Right kidney (tissue), 9 donors: ENCODE measurements at places on chromosomes 2 and 18.

DNA sequence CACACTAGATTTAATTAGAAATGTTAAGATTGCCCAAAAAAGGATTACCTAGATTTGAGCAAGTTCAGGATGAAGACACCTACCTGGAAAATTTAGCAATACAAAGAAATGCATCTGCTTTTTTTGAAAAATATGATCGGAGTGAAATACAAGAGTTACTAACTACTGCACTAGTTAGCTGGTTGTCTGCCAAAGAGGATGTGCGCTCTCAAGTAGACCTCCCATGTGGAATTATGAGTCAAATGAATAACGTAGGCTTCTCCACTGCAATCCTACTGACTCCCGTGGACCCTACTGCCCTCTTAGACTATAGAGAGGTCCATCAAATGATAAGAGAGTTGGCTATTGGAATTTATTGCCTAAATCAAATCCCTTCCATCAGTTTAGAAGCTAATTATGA, 2.0 kb downstream of the ANKAR start:
- DNase-seq, result no peak

GRCh38 chr2:43939695-43940256, 56.0 kb downstream of the LRPPRC start:
- no peak for DNase-seq

- peak; percentile 33 for DNase-seq
These were observed 15.2 kb upstream of the PLEKHM3 start for GRCh38 chr2:208040199-208041171.

DNA sequence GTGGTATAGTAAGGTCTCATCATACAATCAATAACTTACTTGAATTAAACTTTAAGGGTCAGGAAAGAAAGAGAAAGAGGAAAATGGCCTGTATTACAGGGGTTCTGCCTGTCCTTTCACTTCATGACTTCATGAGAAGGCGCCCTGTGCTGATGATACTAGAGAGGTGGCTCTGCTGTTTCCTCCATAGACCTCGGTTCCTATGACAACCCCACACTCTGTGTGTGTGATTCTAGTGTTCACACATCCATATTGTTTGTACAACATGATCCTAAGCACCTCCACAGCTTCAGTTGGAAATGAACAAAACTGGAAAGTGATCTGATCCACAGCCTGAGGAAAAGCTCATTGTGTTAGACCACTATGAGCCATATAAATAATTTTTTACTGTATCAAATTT, 7.0 kb upstream of the REEP1 start:
- DNase-seq, result no peak

DNA sequence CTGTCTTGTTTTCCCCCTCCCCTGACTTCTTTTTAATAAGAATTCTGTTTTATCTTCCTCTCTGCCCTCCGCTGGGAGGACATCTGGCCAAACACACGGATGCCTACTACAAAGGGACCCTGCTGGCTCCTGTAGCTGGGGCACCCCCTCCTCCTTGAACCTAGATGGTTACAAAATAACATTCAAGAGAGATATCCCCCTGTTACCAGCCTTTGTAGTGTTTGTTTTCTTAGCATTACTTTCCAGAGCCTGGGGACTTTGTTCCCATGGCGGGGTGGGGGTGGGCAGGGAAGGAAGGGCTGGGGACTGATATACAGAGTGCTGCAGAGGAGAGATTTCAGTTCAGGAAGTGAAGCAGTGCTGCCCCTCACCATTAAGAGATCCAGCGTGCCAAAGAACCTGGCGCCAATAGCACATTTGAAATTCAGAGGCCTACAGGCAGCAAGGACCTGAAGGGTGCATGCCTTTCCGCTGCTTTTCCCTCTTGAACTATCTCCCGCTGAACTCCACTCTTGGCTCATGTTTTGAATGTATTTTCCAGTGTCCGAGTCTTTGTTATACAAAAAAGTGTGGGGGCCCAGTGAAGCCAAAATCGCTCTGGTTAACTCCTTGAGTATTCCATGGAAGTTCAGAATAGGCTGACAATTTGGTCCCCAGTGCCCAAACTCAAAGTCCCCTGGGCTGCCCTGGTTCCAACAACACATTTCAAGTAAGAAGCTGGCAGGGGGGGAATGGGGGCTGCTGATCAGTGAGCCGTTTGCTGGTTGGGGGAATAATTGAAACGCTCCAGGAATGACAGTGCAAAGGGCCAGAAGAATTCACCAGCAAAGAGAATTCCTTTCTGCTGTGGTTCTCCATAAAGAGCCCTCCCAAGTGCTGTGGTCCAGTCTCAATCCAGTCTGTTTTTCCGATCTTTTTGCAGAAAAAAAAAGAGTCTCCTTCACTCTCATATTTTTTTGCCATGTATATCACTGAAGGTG, 94.8 kb upstream of the THOC1 start:
- peak; percentile 48 for DNase-seq

- DNase-seq, result no peak
These were observed 128.8 kb upstream of the DLX2 start for GRCh38 chr2:172231508-172231907.

GRCh38 chr2:224217962-224218347, 178.9 kb upstream of the SERPINE2 start:
- DNase-seq, result no peak

DNA sequence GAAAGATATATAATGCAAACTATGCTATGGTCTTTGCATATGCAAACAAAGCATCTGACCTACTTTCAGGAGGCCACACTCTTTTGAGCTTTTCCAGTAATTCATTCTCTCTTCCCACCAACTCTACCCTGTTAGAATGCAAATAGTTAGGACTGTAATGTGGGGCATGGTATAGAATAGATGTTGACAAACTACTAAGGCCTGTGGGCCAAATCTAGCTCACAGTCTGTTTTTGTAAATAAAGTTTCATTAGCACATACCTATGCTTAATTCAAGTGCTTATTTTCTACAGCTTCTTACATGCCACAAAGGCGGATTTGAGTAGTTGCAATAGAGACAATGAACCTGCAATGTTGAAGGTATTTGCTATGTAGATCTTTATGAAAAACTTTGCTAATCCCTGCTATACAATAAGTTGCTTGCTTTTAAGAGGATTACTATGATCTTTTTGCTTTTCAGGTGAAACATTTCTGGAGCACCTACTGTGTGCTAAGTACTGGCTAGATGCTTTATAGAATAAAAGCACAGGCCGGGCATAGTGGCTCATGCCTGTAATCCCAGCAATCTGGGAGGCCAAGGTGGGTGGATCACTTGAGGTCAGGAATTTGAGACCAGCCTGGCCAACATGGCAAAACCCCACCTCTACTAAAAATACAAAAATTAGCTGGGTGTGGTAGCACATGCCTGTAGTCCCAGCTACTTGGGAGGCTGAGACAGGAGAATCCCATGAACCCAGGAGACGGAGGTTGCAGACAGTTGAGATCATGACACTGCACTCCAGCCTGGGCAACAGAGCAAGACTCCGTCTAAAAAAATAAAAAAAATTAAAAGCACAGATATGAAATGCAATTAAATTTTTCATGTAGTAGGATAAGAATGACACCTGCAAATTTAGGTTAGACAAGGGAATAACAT, 267.8 kb downstream of the DPP10 start:
- no peak for DNase-seq

DNA sequence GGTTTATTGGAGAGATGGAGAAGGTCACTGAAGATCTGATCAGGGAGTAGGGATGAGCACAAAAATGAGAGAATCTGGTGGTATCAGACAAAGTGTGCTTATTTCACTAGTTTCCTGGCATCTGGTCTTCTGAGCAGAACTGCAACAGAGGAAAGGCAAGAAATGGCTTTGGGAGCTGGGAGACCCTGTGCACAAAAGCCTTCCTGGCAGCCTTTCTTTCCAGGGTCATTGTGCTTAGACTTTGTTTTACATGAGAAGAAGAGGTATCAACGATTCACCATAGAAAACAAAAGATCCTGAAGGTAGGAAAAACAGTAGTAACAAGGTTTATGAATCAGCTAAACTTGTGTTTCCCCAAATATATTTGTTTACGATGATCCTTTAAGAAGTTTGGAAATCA, 162.9 kb downstream of the CNTNAP5 start:
- DNase-seq, result no peak

DNA sequence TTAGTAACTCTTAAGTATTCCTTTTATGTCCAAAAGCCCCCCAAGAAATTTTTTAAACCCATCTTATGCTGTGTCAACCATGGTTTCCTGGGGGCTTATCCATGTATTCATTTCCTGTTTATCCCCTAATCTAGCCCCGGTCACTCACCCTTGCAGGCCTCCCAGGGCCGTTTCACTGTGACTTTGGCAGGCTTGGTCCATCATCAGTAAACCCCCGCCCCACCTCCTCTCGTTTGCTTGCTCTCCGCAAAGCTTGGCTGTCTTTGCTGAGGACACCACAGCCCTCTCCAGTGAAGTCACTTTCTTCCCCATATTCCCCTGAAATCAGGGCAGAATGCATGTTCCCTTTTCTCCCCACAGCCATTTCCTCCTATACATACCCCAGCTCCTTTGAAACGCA, 7.2 kb upstream of the TMEM177 start:
- no peak for DNase-seq

DNA sequence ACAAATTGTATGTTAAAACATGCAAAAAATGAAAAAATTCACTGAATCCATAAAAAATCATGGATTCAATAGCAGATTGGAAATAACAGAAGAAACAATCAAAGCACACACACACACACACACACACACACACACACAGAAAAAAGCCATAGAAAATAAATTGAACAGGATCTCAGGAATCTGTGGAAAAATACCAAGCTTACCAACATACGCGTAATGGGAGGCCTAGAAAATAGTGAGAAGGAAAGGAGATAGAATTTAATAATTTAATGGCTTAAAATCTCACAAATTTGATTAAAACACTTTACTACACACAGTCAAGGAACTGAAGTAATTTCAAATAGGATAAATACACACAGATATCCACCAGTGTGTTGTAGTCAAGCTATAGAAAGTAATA, 1671.5 kb upstream of the PIK3C3 start:
- no peak for DNase-seq

GRCh38 chr2:165173215-165173614, 30.6 kb downstream of the SCN3A start:
- DNase-seq, result no peak

- DNase-seq, result no peak
These were observed 30.3 kb downstream of the PROC start for GRCh38 chr2:127448526-127448925.

GRCh38 chr18:2641638-2642037, 13.9 kb upstream of the SMCHD1 start:
- no peak for DNase-seq

GRCh38 chr2:41913921-41914609, 133.8 kb upstream of the PKDCC start:
- no peak for DNase-seq

- DNase-seq, result no peak
These were observed 122.6 kb upstream of the STK17B start for GRCh38 chr2:196293751-196294515.

- no peak for DNase-seq
These were observed 1343.2 kb upstream of the LRRTM1 start for GRCh38 chr2:81647715-81648230.

GRCh38 chr18:11689669-11690565, 853 bp downstream of the GNAL start:
- DNase-seq, result peak; percentile 72
